ENCODE measurements at places on chromosomes 16 and 17. TPM values are rescaled to one million over a fixed set of nuclear protein-coding genes. Genes with fewer than 3 reads are reported as not detected.

The RAB37 gene
- 1.1 TPM for total RNA-seq

The CHAD gene
- total RNA-seq = 19.8 TPM

The CHST5 gene
- total RNA-seq = 62.6 TPM

The BRIP1 gene
- total RNA-seq = 4.3 TPM

DNA sequence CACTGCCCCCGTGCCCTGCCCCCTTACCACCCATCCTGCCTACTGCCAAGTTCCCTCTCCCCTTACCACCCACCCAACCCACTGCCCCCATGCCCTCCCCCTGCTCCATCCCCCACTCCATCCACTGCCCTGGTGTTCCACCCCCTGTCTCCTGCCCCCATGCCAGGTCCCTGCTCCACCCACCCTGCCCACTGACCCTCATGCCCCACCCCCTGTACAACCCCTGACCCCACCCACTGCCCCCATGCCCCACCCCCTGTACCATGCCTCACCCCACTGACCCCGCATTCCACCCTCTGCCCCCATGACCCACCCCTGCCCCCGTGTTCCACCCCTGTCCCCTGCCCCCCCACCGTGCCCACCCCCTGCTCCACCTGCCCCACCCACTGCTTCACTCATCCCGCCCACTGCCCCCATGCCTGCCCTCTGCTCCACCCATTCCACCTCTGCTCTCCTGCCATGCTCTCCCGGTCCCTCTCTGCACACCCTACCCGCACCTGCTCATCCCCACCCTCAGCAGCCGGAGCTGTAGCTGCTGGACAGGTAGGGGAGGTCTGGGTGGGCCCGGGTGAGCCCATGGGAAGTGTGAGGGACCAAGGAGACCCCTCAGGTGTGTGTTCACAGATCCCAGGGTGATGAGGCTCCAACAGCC lies 7.4 kb upstream of the FN3KRP start:
- H3K27me3 ChIP-seq = no peaks in the 10 kb centered on the region
- H3K4me3 ChIP-seq = no peak overlapping the region
- no peak overlapping the region for H3K27ac ChIP-seq
- H3K4me1 ChIP-seq = peaks cover 10% of the 10 kb centered on the region
- H3K36me3 ChIP-seq = no peaks in the 10 kb centered on the region
- no peak for DNase-seq

- H3K27ac ChIP-seq = peak overlapping the region; percentile 56
- peak; percentile 21 for DNase-seq
- H3K27me3 ChIP-seq = no peaks in the 10 kb centered on the region
- H3K4me3 ChIP-seq = peak overlapping the region; percentile 36
- no peaks in the 10 kb centered on the region for H3K36me3 ChIP-seq
Observed at GRCh38 chr17:80071116-80071841, 30.1 kb upstream of the GAA start.

- H3K4me3 ChIP-seq = no peak overlapping the region
- H3K27me3 ChIP-seq = no peaks in the 10 kb centered on the region
Observed at GRCh38 chr17:740240-741017, 8.0 kb downstream of the TLCD3A start.

GRCh38 chr17:36861531-36861930 lies 75.7 kb upstream of the LHX1 start:
- no peaks in the 10 kb centered on the region for H3K36me3 ChIP-seq
- H3K4me3 ChIP-seq = no peak overlapping the region
- no peak for DNase-seq
- no peak overlapping the region for H3K27ac ChIP-seq

Data from Peyer's patch (tissue), 4 donors.